Kidney epithelial cell (primary cell): ENCODE measurements at places on chromosomes 16 and 17.

DNA sequence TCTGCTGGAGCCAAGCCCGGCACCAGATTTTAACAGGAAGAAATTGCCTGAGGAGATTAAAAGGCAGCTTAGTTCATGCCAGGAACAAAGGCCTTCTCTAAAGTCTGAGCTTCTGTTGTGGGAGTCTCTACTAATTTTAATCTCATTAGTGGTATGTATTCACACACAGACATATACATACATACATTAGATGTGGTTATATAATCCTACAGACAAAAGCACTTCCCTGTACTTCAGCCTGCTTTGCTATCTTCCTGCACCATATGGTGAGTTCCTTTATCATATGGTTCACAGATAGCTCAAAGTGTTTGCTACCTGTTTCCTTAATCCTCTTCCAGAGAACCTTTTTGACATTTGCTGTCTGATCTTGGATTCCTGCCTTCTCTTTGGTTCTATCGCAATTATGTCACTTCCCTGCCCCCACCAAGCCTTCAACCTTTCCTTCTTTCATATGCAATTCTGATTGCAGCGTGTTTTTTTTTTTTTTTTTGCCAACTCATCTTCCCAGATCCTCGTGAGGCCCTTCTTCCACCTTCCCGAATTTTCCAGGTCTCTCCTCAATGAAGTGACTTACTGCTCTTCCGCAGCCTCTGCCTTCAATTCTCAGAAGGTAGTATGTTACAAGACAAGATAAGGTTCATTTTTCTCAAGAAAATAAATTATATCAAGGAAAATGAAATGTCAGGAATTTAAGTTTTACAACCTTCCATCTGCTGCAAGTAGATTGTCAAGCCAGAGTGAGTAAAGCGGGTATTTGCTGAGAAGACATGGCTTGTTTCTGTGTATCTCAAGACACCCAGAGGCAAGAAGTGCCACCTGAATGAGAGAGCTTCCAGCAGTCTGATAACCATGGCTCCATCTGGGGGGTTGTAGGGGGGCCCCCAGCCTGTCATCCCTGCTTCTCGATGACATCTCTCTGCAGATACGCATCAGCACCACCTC is 120.2 kb upstream of the CACNG3 start:
- DNase-seq, result no peak

DNA sequence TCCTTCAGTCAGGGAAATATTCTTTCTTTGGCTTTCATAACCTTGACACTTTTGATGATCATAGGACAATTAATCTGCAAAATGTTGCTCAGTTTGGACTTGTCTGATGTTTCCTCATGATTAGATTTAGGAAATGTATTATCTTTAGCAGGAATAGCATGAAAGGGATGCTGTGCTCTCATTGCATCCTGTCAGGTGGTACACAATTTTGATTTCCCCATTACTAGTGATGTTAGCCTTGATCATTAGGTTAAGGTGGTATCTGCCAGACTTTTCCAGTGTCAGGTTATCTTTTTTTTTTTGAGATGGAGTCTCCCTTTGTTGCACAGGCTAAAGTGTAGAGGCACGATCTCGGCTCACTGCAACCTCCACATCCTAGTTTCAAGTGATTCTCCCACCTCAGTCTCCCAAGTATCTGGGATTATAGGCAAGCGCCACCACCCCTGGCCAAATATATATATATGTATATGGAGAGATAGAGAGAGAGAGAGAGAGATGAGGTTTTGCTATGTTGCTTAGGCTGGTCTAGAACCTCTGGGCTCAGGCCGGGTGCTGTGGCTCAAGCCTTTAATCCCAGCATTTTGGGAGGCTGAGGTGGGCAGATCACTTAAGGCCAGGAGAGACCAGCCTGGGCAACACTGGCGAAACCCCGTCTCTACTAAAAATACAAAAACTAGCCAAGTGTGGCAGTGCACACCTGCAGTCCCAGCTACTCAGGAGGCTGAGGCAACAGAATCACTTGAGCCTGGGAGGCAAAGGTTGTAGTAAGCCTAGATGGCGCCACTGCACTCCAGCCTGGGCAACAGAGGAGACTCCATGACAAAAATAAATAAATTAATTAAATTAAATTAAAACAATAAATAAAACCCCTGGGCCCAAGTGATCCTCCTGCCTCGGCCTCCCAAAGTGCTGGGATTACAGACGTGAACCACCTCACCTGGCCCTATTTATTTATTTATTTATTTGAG is 15.8 kb upstream of the CAVIN1 start:
- DNase-seq, result no peak

GRCh38 chr16:87129771-87130170 is 187.4 kb downstream of the C16orf95 start:
- peak; percentile 19 for DNase-seq

GRCh38 chr17:44518032-44518431 is 14.8 kb upstream of the GPATCH8 start:
- peak; percentile 43 for DNase-seq

- peak; percentile 81 for DNase-seq
Measured at GRCh38 chr17:41710472-41711090, 1.6 kb upstream of the GAST start.

GRCh38 chr17:39756380-39757079 is 18.8 kb downstream of the GRB7 start:
- no peak for DNase-seq

GRCh38 chr16:1306334-1306733 is 3.1 kb upstream of the UBE2I start:
- DNase-seq, result no peak

DNA sequence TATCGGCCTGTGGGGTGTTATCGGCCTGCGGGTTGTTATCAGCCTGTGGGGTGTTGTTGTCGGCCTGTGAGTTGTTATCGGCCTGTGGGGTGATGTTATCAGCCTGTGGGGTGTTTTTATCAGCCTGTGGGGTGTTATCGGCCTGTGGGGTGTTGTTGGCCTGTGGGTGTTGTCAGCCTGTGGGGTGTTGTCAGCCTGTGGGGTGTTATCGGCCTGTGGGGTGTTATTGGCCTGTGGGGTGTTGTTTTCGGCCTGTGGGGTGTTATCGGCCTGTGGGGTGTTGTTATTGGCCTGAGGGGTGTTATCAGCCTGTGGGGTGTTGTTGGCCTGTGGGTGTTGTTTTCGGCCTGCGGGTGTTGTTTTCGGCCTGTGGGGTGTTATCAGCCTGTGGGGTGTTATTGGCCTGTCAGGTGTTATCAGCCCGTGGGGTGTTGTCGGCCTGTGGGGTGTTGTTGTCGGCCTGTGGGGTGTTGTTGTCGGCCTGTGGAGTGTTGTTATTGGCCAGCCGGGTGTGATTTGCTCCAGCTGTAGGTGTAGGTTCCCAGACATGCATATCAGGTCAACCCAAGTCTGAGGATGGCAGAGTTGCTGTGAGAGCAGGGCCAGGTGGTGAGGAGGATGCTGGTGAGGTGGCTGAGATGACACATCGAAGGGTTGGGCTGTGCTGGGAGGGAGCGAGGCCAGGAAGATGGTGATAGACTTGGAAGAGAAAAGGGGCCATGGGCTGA is 7.1 kb downstream of the TRARG1 start:
- no peak for DNase-seq

DNA sequence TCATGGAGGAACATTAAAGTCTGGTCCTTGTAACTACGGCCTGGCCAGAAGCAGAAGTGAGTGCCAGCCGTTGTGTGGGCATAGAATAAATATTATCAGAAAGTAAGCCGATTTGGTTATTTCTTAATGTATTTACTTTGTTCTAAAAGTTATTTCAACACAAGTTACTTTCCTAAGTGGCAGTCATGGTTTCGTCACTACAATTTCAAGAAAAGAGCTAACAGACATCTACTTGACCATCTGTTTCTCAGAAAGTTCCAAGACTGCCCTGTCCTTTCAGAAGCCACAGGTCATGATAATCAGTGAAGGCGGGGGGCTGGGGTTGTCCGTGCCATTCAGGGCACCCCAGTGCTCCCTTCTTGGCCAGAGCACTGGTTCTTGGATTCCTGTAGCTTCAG is 14.9 kb upstream of the FASN start:
- no peak for DNase-seq

GRCh38 chr16:80670170-80670865 is 129.5 kb downstream of the DYNLRB2 start:
- DNase-seq, result no peak
